ENCODE measurements at places on chromosomes 16 and 17.

GRCh38 chr17:8701754-8702153 lies 42.9 kb downstream of the CCDC42 start:
- DNase-seq = no peak

DNA sequence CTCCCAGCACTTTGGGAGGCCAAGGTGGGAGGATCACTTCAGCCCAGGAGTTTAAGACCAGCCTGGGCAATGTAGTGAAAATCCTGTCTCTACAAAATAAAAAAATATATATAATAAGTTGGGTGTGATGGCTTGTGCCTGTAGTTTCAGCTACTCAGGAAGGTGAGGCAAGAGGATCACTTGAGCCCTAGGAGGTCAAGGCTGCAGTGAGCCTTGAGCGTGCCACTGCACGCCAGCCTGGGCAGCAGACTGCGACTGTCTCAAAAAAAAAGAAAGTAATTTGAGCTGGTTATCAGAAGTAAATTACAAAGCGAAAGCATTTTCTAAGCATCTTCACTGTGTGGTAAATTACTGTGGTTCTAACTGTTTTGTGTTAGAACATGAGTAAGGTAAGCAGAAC lies 66.2 kb downstream of the NQO1 start:
- DNase-seq = no peak

DNA sequence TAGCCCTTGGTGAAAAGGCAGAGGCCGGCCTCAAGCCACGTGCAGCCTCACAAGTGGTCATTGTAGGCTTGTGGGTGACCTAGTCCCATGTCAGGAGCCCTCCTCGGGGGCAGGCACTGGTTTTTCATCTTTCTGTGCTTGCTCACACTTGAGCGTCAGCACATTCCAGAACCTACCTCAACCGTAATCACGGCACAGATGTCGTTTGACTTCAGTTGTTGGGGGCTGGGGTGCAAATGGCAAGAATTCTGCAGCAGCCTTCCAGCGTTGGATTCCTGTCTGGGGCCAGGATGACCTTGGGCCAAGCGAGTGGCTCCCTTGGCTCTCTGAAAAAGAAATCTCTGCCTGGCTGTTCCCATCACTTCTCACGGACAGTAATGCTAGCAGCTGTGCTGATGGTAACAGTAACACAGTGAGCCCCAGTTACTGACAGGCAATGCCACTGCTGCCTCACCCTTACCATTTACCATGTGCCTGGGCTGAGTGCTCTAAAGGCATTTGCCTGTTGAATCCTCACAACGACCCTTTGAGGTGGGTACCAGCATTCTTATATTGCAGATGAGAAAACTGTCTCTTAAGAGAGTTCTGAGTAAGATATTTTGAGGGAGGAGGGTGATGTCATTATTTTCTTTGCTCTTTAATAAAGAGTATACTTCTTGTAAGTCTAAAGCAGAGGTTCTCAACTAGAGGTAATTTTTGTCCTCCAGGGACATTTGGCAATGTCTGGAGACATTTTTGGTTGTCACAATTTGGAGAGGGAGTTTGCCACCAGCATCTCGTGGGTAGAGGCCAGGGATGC lies 46.5 kb downstream of the KSR1 start:
- DNase-seq = peak; percentile 64

- DNase-seq = no peak
Observed at GRCh38 chr17:82400830-82401229, 17.3 kb upstream of the HEXD start.

- DNase-seq = no peak
Observed at GRCh38 chr17:2084036-2084765, 29.3 kb downstream of the HIC1 start.

GRCh38 chr16:70437582-70438557 lies 1.0 kb downstream of the ST3GAL2 start:
- DNase-seq = no peak

DNA sequence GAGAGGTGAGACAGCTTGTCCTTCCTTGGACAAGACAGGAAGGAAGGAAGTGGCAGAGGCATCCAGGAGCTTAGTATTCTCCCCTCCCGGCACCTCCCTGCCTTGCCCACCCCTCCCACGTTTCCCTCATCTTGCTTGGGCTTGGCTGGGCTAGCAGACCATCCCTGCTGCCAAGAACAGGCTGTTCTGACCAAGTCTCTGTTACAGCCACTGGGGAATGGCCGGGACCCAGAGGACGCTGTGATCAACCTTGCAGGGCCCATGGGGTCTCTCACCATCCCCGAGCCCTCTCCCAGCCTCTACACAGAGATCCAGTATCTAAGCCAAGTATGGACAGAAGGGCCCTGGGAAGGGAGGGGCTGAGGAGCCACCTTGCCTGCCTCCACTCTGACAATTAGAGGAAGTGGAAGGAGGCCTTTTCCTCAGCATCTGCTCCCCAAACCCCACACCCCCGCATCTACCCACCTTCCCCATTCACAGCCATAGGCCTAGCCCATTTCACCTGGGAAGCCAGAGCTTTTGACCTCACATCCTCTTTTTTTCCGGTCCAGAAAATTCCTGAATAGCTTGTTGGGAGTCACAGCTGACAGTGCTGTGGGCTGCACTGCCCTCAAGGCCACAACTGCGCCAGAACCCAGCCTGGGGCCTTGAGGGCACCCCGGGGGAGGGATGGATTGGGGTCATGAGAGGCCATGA lies 14.1 kb downstream of the CD300LG start:
- DNase-seq = no peak

GRCh38 chr16:19912455-19913339 lies 28.0 kb upstream of the GPRC5B start:
- DNase-seq = no peak

- DNase-seq = peak; percentile 68
Observed at GRCh38 chr17:74972107-74972972, at the start of gene HID1. Gene HID1, minus strand, starts transcription at chr17:74972759. Its CDS starts 103 bp downstream, at chr17:74972656.

- peak; percentile 39 for DNase-seq
Observed at GRCh38 chr17:39576187-39576586, 31.5 kb downstream of the NEUROD2 start.

GRCh38 chr16:29141586-29142324 lies 156.9 kb downstream of the LAT start:
- no peak for DNase-seq

- no peak for DNase-seq
Observed at GRCh38 chr16:31420037-31420436, 8.1 kb downstream of the COX6A2 start.

GRCh38 chr16:30761928-30762902 lies at the start of the genes CFAP119 and RNF40:
Gene CFAP119, minus strand, starts transcription at chr16:30762062. Its CDS starts 314 bp downstream, at chr16:30761748.
Gene RNF40, plus strand, starts transcription at chr16:30762322. Its CDS starts 224 bp downstream, at chr16:30762546.
- peak; percentile 98 for DNase-seq

DNA sequence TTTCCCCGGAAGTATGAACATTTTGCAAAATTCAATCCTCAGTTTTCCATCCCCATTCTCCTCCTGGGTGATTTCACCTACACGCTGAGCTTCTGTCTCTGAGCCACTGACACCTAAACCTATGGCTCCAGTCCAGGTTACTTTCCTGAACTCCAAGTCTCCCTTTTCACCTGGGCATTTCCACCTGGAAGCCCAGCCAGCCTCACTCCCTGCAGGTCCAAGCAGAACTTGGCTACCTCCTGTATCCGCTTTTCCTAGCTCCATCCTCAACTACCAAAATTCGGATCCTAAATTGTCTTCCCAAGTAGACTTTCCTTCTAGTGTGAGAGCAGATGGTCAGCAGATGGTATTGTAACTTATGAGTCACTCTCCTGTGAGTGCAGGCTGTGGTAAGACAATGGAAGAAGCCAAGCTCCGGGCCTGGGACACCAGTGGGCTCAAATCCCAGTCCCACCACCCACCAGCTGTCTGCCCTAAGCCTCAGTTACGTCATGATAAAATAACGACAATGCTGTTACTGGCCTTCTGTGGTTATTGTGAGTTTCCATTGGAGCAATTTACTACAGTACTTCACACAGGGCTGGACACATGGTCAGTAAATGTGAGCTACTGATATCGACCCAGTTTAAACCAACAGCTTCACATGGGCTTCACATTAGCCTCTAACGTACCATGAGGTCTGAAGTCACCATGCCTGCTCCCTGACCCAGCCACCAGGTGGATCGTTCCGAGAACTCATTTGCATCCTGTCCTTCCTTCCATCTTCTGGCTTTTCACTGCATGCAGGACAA lies 33.3 kb downstream of the PECAM1 start:
- no peak for DNase-seq

GRCh38 chr16:89366561-89367537 lies 123.5 kb downstream of the ANKRD11 start:
- peak; percentile 64 for DNase-seq

Measured in kidney (tissue), 22 donors.